ENCODE measurements at places on chromosomes 4 and X. TPM values are rescaled to one million over a fixed set of nuclear protein-coding genes. Genes with fewer than 3 reads are reported as not detected.

DNA sequence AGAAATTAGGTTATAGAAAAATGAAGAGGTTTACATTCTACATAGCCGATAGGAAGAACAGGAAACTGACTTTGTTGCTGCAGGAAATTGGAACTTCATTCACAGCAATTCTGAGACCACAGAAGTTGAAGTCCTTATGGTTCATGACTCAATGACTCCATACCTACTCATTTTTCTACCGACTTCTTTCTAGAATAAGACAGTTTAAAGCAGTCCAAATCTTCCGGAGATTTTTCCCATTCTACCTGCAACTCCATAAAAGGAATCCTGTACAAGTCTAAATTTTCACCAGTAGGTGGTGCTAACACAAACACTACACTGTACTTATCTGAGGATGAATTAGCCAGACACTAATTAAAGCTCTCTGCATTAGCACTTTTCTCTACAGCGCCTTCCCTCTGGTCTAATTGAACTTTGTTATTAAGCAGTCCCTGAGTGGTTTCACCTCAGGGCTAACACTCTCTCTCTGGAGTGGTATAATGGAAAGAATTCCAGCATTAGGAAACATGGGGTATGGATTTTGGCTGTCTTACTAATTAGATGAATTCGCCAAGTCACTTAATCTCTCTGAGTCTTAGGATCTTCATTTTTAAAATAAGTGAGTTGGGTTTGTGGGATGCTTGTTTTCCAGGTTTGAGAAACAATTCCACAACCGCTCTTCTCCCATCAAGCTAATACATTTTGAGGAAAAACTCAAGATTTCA is 167.9 kb downstream of the SMIM20 start:
- no peak for DNase-seq

DNA sequence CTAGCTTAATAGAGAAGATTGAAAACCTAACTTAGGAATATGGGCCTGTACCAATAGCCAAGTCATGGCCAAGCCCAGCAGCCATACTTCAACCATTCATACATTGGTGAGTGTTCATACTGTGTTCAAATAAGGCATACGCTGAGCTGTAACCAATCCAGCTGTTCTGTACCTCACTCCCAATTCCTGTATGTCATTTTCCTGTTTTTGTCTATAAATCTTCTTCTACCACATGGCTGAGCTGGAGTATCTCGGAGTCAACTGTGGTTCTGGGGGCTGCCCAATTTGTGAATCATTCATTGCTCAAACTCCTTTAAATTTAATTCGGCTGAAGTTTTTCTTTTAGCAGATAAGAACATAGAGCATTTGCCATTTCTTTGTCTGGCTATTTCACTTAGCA is 195.3 kb upstream of the ANKRD50 start:
- DNase-seq, result no peak

DNA sequence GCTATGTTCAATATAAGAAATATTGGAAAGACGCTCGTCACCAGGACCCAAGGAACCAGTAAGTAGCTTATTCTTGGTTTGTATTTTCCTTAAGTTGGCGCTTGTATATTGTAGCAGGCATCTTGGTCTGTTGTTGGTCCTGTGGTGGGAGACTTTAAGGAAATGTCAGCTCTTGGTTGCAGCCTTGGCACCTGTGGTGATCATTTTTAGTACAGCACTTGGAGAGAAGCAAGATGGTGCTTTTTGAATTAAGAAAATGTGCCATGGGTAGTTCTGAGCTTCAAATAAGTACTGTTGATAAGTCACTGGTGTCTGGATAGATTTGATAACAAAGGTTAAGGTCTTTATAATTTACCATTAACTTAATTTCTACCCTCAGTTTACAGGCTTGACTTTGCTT is 1.1 kb downstream of the RPS3A start:
- DNase-seq, result no peak

GRCh38 chrX:2516623-2517022 is 15.8 kb upstream of the DHRSX start:
- no peak for DNase-seq

SYTL5 gene
- not detected for polyA plus RNA-seq
